ENCODE measurements at places on chromosomes 7 and 10.

DNA sequence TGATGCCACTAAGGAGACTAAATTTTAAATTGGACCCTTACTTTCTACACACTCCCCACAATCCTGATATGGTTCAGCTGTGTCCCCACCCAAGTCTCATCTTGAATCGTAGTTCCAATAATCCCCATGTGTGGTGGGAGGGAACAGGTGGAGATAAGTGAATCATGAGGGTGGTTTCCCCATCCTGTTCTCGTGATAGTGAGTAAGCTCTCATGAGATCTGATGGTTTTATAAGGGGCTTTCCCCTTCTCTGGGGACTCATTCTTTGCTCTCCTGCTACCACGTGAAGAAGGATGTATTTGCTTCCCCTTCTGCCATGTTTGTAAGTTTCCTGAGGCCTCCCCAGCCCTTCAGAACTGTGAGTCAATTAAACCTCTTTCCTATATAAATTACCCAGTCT lies 18.4 kb upstream of the BET1 start:
- no peak for DNase-seq

- peak; percentile 62 for DNase-seq
Measured at GRCh38 chr7:151448261-151449252, 8.6 kb upstream of the CRYGN start.

DNA sequence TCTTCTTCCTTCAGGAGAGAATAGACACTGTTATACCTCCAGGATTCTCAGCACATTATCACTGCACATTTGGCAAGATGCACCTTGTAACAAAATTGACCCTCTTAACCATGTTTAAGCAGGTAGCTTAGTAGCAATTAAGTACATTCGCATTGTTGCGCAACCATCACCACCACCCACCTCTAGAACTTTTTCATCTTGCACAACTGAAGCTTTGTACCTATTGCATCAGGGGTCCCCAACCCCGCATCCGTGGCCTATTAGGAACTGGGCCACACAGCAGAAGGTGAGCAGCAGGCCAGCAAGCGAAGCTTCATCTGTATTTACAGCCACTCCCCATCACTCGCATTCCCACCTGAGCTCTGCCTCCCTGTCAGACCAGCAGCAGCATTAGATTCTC lies 29.9 kb upstream of the SMURF1 start:
- DNase-seq, result no peak

- DNase-seq, result no peak
Measured at GRCh38 chr10:70799124-70799523, 13.9 kb upstream of the TBATA start.

DNA sequence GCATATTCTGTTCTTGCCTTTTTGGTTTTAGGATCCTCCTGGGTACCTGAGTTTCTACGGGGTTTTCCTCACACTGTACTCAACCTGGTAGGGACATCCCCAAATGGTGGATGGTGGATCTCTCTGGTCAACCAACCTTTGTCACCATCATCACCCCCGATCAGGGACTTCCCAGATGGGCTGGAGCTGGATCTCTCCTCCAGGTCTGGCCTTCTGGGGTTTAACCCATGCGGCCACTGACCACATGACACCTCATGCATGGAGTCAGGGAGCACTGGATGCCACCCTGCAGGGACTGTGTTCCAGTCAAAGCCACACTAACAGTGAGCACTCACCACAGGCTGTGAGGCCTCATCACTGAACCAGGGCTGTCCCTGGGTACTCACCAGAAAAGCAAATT lies 80.0 kb downstream of the CELF2 start:
- no peak for DNase-seq

GRCh38 chr10:123787566-123787965 lies 104.0 kb downstream of the CPXM2 start:
- no peak for DNase-seq

DNA sequence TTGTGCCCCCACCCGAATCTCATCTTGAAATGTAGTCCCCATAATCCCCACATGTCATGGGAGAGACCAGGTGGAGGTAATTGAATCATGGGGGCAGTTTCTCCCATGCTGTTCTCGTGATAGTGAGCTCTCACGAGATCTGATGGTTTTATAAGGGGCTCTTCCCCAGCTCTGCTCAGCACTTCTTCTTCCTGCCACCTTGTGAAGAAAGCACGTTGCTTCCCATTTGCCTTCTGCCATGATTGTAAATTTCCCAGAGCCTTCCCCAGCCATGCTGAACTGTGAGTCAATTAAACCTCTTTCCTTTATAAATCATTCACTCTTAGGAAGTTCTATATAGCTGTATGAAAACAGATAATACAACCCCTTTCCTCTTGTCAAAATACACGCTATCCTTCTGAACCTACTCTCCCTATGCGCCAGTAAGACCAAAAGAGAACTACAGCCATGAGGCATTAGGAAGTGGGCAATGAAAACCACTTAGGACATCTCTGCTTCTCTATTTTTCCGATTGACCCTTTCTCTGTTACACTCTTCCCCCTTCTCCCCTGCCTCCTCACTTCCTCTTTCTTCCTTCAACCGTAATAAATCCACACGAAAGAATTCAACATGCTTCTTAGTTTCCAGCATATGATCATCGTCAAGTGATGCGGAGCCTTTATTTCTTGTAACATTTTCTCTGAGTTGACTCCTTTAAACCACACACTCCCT lies 101.2 kb upstream of the WDR11 start:
- no peak for DNase-seq

- DNase-seq, result no peak
Measured at GRCh38 chr10:5526691-5527331, 2.0 kb downstream of the CALML3 start.

GRCh38 chr10:78263521-78263988 lies 229.9 kb downstream of the RPS24 start:
- DNase-seq, result no peak

- no peak for DNase-seq
Measured at GRCh38 chr7:105926131-105926530, 36.9 kb upstream of the CDHR3 start.

DNA sequence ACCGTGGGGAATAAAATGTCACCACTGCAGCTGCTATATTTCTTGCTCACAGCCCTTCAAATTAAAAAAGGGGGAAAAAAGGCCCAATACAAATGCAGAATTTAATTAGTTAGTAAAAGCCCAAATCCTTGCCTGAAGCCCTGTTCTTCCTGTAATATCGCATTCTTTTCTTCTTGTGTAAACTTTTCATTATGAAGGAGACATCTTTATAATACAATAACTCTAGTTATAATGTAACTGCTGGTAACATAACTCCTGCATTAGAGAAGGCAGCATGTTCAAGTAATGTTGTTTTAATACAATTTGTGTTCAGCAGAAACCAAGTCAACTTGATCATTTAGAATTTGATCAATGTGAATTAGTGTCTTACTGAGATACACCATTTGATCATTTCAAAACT lies 250.9 kb downstream of the CHCHD3 start:
- no peak for DNase-seq

- no peak for DNase-seq
Measured at GRCh38 chr7:123867225-123867624, 22.3 kb downstream of the HYAL4 start.

- no peak for DNase-seq
Measured at GRCh38 chr10:79318369-79318768, 28.9 kb upstream of the PPIF start.

DNA sequence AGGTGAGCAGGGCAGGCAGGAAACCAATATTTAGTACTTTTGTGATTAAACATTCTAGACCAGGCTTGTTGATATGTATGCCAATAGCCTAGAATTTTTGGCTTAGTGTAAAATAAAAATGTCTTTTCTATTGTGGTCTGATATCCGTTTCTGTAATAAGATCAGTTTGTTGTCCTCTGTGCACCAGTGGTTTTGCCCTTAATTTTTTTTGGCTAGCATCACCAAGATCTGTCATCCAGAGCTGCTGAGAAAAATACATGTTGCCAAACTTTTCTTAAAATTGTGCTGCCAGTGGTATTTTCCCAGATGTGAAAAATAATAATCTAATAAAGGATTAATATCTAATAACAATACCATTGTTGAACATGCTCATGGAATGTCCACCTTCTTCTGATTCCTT lies 115.6 kb downstream of the TWIST1 start:
- no peak for DNase-seq

DNA sequence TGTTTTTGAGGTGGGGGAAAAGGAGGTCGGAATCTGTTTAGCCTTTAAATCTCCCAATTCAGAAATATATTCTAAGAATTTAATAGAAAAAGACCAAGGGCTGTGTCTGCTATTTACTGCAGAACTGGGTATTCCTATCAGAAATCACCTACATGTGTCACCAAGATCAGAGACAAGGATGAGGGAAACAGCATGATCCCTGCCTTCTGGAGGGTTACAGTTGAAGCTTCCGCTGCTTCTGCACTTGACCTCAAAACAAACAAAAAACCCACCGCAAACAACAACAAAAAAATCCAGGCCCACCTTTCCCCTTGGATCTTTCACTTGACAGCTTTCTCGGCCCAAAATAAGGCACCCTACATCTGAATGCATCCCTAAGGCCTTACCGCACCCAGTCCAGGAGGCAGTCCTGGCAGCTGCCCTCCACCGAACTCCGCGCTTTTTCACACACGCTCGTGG lies 750 bp upstream of the CDK14 start:
- DNase-seq, result no peak

DNA sequence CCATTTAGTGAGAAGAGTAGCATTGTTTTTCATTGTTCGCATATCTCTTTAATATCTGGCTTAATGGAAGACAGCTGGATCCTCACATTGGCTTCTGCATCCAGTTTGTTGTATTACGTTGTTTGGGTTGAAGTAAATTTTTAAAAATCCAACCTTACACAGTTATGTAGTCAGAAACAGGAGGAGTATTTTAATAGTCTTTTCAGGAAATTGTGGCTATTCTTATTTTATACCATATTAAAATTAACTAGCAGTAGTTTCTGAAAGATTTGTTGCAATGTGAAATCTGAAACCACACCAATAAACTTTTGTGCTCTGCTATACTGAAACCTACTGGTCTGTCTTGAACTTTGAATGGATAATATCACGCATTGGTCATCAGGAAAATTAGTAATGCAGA lies 27.9 kb downstream of the MYPN start:
- DNase-seq, result no peak

DNA sequence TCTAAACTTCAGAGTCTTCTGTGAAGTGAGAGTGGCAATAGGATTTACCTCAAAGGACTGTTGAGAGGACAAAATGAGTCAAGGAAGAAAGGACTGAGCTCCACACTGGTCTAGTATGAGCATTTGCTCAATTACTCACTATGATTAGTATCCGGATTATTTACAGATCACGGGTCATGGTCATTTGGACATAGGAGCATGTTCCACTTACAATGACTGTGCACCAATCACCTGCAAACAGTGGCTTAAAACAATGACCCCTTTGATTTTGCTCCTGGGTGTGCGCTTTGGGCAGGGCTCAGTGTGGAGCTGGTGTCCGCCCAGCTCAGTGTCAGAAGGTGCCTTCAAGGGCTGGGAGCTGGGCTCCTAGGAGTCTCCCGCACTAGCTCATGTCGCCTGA lies 225.4 kb downstream of the TCERG1L start:
- no peak for DNase-seq

DNA sequence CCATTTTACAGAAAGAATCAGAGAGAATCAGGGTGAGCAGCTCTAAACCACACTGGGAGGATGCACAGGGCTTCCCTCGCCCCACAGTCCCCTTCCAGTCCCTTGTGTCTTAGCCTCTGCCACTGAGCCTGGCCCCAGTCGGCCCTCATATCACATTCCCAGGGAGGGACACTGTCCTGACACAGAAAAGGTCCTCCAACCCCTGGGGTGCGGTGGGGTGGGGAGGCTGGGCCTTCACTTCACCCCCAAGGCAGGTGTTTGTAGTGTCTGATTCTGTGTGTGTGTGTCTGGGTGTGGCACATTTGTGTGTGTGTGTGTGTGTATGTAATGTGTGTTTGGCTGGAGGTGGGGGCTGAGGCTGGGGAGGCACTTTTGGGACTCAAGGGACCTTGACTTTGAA lies 1.8 kb upstream of the KCP start:
- DNase-seq, result no peak

DNA sequence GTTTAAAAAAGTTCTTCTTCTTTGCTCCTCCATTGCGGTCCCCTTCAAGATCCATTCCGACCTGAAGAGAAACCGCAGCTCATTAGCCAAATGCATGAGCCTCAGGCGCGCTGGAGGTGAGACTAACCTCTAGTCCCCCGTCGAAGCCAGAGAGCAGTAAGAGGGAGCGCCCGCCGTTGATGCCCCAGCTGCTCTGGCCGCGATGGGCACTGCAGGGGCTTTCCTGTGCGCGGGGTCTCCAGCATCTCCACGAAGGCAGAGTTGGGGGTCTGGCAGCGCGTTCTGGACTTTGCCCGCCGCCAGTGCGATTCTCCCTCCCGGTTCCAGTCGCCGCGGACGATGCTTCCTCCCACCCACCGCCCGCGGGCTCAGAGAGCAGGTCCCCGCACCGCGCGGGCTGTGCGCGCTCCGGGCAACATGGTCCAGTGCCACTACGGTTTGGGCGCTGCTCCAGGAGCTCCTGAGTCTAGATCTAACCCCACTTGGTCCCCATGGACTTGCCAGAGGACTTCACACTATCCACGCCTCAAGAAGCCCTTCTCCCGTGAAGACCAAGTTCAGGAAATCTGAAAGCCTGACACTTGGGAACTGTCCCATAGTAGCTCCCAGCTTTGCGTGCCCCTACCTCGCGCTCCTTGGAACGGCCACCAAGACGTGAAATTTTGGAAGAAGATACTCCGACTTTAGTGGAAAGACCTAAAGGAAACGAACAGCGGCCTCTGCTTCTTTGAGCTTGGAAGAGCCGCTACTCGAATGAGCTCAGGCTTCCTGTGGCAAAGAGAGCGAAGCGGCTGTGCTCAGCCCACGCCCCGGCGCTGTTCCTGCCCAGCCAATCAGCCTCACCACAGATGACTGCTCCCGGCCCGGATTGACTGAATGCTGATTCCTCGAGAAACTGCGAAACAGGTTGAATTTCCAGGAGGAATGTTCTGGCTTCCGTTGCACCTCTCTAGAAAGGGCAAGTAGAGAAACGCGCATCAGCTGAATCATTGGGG lies at the start of gene ABCB1:
ABCB1 (minus strand) TSS at position 755 of the 995 bp plus-strand sequence; CDS start at position 55, 700 bp downstream.
- DNase-seq, result peak; percentile 22

DNA sequence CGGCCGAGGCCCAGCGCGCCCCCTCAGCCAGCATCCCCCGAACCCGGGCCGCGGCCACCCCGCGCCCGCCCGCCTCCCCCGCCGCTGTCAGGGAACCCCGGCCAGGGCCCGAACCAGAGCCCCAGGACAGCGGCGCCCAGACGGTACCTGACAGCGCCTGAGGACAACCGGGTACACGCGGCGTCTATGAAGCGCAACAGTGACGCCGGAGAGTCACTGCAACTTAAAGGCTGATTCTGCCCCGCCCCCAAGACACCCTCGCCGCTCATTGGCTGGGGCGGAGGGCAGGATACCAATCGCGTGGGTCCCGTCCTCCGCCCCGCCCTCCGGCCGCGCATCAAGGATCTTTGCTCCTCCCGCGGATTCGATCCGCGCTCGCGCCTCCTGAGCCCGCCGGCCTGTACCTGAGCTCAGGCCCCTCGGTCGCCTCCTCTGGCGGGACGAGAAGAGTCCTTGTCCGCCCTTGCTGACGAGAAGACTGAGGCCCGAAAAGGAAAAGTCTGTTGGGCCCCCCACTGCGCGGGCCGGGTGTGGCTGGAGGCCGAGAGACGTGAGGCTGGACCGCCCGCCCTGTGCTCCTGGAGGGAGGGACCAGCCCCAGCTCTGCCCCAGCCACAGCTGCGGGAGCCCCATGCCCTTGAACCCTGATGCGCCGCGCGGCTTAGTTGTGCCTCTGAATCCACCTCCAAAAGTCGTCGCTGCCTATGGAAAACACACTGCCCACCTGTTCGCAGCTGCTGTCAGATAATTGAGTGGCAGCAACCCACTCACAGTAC lies at the start of gene OAT:
OAT (minus strand) TSS at position 198 of the 776 bp plus-strand sequence. CDS start 6,752 bp downstream, outside the sequence.
- peak; percentile 95 for DNase-seq

GRCh38 chr10:106894692-106895091 lies 269.8 kb downstream of the SORCS1 start:
- DNase-seq, result no peak

All from effector CD8-positive, alpha-beta T cell (primary cell).